ENCODE measurements at places on chromosomes 2 and 18.

DNA sequence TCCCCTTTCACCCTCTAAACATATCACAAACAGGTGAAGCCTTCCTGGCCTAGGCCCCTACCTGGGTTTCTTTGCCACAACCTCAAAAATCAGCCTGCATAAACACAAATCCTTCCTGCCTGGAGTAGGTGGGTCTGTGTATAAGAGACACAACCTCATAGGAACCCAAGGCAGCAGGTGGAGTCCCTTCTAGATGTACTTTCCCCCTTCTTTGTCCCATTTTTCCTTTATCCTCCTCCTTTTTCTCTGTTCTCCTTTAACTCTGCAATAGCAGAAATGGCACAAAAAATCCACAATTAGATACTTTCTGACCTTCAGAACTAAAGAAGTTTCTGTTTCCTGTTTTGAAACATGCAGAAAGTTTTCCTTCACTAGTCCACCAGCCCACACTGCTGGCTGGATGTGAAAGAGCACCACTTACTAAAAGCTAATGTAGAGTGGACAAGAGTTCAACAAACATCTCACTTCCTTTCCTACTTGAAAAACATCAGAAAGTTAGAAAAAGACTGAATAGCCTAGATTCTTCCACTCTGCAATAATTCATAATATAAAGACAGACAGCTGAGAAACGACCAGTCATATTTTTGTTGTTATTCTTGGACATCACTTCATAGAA lies 11.2 kb downstream of the SLC40A1 start:
- DNase-seq, result peak; percentile 31

DNA sequence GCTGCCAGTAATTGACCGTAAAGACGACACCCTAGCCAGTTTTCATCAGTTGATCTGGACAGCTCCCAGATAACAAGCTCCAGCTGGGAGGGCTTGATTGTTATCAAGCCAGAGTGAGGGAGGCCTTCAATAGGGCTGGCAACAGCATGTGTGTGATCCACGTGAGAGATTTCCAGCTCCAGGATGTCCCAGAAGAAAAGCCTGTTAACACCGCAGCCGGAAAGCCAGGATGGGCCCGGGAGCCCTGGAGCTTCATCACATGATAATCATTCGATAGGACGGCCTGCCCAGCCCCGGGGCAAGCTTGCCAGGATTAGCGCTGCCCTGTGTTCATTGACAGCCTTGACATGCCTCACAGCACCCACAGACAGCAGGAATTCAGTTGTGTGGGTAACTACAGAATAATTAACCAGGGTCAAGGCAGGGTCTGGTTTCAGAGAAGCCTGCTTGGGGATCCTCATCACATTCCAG lies 182.5 kb downstream of the C1D start:
- DNase-seq, result peak; percentile 46

- no peak for DNase-seq
Observed at GRCh38 chr2:221200184-221200839, 371.8 kb downstream of the EPHA4 start.

DNA sequence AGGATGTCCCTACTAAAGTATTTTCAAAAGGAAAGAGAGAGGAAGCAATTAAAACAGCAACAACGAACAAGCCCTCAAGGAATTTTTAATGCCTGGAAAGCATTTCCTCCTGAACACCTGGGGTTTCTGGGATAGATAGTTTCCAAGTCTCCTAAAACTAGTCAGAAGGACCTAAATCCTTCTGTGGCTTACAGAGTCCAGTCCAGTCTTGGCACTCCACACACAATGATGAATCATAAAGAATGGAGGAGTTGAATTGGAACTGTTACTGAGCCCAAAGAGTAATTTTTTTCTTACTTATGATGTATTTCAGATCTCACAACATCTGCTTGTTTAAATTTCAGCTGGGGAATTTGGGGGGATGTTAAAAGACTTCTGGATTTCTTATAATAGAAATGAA lies 144.6 kb upstream of the SETBP1 start:
- DNase-seq, result peak; percentile 89

DNA sequence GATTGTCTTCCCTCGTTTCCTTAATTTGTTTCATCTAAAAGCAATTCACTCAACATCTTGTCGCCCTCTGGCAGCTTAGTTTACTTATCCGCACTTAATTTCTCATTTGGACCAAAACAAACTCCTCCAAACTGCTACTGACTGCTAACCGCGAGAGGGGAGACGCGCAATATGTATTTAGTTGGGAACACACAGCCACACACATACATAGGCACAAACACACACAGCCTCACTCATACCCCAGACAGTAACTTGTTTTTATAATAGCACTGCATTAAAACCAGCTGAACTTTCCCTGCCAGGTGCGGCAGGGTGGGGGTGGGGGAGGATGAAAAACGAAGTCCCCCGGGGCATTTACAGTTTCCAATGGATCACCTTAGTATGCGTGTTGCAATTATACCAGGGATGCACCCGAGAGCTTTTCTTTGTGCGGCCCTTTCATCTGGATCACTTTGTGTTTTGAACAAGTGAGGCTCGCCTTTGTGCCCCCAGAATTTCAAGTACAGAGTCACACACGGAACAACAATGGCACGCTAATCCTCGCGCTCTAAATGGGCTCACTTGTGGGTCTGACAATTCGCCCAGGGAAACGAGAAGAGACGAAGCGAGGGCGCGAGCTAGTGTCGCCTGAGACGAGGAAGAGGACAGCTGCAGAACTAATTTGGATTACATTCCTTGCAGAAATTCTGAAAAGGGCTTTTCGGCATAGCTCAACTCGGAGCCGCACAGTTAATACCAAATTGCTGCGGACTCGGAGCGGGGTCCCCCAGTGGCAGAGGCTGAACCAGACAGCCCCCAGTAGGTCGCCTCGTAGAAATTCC lies 2.4 kb downstream of the ERBB4 start:
- no peak for DNase-seq

DNA sequence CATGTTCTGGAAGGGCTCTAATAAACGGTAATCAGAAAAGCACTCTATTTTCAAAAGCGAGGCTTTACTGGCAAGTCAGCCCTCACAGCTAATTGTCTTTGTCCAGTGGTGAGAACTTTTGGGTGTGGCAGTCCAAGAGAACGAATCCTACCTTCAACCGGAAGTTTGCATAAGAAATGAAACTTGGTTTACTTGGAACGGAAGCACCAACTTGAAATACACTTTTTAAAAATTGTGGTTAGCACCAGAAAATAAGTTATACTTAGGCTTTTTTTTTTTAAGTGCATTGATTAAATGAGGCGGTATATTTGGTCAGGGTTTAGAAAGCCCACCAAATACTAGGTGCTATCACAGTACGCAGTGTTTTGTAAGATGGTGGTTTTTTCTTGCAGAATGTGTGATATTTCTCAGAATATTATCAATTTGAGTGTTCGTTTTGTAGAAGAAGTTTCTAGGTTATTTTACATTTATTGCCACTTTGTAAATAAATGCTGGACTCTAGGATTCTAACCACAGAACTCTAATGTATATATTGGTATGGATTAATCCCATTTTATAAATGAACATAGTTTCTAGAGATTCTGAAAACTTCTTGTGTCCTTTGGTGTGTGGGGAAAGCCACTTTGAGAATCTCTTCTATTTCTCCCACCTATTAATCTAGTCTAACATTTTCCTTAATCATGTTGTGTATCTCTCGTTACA lies 1.2 kb downstream of the MYL12A start:
- DNase-seq, result peak; percentile 64

GRCh38 chr2:15808204-15808910 lies 132.0 kb upstream of the MYCN start:
- no peak for DNase-seq

DNA sequence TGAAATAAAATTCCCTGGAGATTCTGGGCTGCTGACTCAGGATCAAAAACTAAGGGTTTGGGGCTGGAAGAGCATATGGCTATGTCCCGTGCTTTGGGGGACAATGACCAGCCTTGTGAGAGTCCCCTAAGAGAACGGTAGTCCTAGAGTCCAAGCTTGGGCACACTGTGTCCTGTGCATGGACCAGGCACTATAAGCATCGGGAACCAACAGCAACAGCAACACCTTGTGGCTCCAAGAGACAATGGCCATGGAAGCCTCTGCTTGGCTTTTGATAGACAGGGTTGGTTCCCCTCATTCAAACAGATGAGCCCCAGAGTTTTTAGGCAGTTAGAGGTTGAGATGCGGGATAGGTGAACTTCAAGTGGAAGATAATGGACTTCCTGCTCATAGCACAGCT lies 294.4 kb upstream of the CHAC2 start:
- DNase-seq, result no peak

Measured in fibroblast of skin of abdomen (primary cell).